Activated naive CD4-positive, alpha-beta T cell treated with anti-CD3 and anti-CD28 coated beads, Interleukin-2, amount 10 ng/mL, durations not matched to agents 7 days and 5 days (primary cell): ENCODE measurements at places on chromosomes 2 and 18.

GRCh38 chr2:200749631-200750322 is 61.9 kb upstream of the BZW1 start:
- no peak for DNase-seq

DNA sequence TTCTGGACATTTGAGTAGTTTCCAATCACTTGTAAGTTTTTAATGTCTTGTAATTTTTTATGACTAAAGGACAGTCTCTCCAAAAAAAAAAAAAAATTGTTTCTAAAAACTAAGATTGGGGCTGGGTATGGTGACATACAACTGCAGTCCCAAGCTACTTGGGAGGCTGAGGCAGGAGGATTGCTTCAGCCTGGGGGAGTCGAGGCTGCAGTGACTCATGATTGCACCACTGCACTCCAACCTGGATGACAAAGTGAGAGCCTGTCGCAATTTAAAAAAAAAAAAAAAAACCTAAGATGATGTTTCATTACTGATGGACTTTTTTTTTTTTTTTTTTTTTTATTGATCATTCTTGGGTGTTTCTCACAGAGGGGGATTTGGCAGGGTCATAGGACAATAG is 34.4 kb upstream of the PKDCC start:
- DNase-seq = no peak

- no peak for DNase-seq
Measured at GRCh38 chr18:74377776-74378175, 62.1 kb downstream of the C18orf63 start.

DNA sequence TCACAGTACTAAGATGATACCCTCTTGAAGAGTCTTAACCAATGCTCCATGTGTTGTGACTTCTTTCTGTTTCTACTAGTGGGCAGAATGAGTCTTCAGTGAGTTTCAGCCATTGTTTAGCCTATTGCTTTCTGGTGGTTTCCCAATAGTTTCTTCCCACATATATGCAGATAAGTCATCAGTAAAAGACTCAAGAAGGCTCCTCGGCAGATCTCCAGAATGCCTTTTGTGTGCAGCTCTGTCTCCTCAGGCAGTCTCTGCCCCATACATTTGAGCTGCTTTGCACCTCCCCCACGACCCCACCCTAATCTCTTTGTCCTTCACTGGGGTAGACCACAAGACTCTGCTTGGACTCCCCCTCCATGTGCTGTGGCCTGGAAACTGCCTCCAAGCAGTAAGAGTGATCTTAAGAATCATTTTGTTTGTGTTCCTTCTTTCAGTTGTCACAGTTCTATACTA is 71.6 kb upstream of the CHRNA1 start:
- DNase-seq = no peak

- DNase-seq = no peak
Measured at GRCh38 chr2:173657996-173658717, 303.5 kb downstream of the CDCA7 start.

- DNase-seq = no peak
Measured at GRCh38 chr2:89831641-89832498, 1140.4 kb downstream of the RPIA start.

DNA sequence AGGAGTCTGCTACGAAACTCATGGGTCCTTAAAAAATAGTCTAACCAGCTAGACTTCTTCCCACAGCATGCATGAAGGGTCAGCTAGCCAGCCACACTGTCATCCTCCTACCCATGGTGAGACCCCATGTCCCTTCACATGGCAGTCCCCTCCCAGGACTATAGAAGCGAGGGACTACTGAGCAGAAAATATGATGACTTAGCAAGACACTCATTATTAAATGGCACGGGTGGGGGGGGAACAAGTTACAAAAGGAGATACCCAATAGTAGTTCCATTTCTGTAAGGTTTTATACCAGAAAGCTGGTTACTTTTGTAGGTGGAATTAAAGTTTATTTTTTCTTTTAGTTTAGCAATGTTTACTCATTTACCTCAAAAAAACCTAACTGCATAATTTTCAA is 31.5 kb downstream of the ST8SIA5 start:
- DNase-seq = no peak

DNA sequence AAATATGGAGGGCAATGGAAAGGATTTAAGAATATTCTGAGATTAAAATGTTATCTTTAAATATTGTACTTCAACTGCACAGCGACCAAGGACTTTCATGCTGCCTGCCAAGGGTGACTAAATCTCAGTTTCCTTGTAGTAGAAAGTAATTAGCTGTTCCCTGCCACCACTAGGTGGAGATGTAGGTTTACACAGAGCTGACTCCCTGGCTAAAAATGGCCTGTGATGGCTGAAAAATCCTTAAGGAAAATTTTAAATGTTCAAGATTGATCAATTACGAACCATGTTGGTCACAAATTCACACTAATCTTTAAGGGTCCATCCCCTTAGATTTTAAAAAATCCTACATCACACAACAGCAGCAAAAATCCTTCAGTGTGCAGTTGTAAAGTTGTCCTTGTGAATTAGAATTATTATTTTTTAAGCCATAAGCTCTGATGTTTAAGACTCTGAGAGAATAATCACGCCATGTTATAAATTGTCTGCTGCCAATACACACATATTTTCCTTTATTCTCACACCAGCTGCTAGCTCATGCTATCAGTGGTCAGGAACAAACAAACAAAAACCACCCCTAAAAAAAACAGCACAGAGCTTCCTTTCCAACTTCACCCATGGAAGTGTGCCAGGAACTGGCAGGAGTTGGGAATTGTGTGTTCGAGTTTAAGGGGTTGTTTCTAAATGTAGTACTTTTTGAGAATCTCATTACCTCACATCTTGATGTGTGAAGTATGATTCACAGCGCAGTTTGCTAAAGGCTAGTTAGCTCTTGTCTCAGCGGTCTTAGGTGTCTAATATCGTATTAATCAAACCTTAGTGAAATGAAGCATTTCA is 399.8 kb downstream of the TMEM182 start:
- DNase-seq = no peak

GRCh38 chr2:233542507-233542906 is 24.1 kb downstream of the USP40 start:
- DNase-seq = no peak

GRCh38 chr2:118994778-118995177 is 52.8 kb downstream of the MARCO start:
- no peak for DNase-seq
